ENCODE measurements at places on chromosomes 11 and 22. TPM values are rescaled to one million over a fixed set of nuclear protein-coding genes. Genes with fewer than 3 reads are reported as not detected.

SUSD2 gene
- total RNA-seq, result 0.18 TPM

P2RY2 gene
- total RNA-seq, result not detected

SPON1 gene
- 0.72 TPM for total RNA-seq

BTBD18 gene
- not detected for total RNA-seq

DLG2 gene
- 0.36 TPM for total RNA-seq

OR1S2 gene
- not detected for total RNA-seq

TRIM29 gene
- not detected for total RNA-seq

DMC1 gene
- total RNA-seq, result 0.18 TPM

MS4A6E gene
- total RNA-seq, result not detected

Measured in IMR-90 (cell line).